HFFc6 (cell line): ENCODE measurements at places on chromosomes 3 and 15. TPM values are rescaled to one million over a fixed set of nuclear protein-coding genes. Genes with fewer than 3 reads are reported as not detected.
A peak's percentile ranks its signal among the peaks of the same experiment; 100 is the strongest.

Gene PRSS50
- not detected in 3 replicates for total RNA-seq

- no peaks in the 10 kb centered on the region for H3K27me3 ChIP-seq
- no peaks in the 10 kb centered on the region for H3K4me1 ChIP-seq
- peaks cover 8% of the 10 kb centered on the region; the same call in 1 of the 2 replicates for H3K36me3 ChIP-seq
- DNase-seq: no peak
Observed at GRCh38 chr3:2851361-2851760, 258.8 kb downstream of the IL5RA start.

DNA sequence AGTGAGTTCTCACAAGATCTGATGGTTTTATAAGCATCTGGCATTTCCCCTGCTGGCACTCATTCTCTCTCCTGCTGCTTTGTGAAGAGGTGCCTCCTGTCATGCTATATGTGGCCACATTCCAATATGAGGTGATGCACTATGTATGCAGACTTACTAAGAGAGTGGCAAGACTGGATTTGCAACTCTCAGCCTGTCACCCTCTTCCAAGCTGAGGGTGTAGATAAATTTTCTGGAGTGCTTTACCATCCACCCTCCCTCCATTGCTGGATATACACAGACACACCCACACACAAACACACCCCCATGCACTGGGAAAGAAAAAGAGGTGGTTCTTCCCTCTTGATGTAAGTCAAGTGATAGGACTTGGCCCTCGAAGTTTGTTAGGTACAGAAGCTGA is 30.2 kb upstream of the CHMP2B start:
- H3K4me3 ChIP-seq: no peak overlapping the region
- peaks cover 21% of the 10 kb centered on the region for H3K36me3 ChIP-seq
- DNase-seq: no peak
- peaks cover 12% of the 10 kb centered on the region for H3K4me1 ChIP-seq
- no peak overlapping the region for H3K27ac ChIP-seq

DNA sequence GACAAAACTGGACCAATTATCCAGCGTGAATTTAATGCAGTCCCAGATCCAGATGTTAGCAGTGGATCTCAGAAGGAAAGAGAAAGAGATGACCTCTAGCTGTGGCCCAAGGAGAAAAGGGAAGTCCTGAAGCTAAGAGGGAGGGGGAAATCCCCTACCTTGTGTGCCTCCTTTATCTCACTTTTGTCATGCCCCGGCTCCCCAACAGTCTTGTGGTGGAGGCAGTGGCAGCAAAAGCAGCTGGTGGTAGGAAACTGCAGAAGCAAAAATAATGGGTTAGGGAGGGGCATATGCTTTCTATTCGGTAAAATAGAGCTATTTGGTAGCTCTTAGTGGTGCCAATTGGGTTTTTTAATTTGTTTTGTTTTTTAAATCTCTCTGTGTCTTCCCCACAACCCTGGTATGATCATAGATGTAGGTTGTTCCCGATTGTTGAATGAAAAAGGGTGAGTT is 56.5 kb downstream of the MCTP2 start:
- DNase-seq: no peak
- no peaks in the 10 kb centered on the region for H3K4me1 ChIP-seq
- H3K27ac ChIP-seq: no peak overlapping the region
- no peaks in the 10 kb centered on the region for H3K27me3 ChIP-seq

DNA sequence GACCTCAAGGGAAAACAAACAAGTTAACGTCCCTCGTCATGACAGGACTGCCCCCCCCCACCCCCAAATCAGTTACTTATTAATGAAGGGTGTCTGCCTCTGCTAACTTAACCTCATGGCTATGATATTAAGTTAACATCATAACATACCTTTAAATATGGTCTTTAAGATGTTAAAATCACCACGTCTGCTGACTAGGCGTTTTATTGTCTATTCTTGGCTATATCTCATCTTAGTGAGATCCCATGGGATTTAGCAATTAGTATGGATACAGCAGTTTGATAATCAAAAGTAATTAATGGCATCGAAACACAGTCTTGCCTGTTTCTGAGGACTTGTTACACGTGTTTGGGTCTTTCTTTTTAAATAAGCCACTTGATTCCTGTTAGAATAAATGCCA is 186.9 kb downstream of the FOXB1 start:
- DNase-seq: no peak
- H3K4me1 ChIP-seq: no peaks in the 10 kb centered on the region
- no peak overlapping the region for H3K4me3 ChIP-seq
- no peaks in the 10 kb centered on the region; the same call in 1 of the 2 replicates for H3K27me3 ChIP-seq

Gene CDC25A
- total RNA-seq: 5.7 to 11.9 TPM (median 9.3 TPM) in 3 replicates

DNA sequence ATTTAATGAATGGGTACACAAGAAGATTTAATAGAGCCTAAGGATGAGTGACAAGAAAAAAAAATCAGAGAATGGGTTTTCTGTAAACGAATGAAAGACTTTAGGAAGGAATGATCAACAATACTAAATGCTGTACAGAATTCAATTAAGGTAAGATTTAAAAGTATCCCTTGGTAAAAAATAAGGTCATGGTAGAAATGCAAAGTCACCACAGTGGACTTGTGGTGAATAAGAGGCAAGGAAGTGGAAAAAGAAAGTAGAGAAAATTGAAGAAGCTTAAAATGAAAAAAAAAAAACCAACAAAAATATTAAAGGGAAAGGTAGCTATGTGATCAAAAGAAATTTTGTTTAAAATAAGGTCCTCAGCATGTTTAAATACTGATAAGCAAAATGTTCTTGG is 82.4 kb downstream of the PLSCR2 start:
- no peak overlapping the region for H3K27ac ChIP-seq
- DNase-seq: no peak
- H3K36me3 ChIP-seq: no peaks in the 10 kb centered on the region
- H3K4me3 ChIP-seq: no peak overlapping the region
- no peaks in the 10 kb centered on the region; the same call in 1 of the 2 replicates for H3K27me3 ChIP-seq
- no peaks in the 10 kb centered on the region for H3K4me1 ChIP-seq

Gene PCBP4
- total RNA-seq: 114 to 144 TPM (median 132 TPM) in 3 replicates

DNA sequence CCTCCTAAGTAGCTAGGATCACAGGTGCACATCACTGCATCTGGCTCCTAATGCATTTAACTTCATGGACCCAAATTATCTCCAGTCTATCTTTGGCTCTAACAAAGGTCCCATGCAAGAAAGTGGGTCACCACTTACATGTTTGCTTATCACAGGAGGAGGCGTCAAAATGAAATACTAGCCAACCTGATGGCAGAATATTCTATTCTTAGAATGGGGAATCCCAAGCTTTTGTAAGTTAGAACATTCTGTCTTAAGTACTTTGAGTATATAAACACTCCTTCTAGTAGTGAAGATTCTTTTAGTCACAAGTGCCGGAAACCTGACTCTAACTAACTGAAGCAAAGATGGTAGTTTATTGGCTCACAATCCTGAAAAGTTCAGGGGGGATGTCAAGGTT is 72.0 kb upstream of the ADAMTS9 start:
- DNase-seq: no peak
- H3K36me3 ChIP-seq: 0 out of 2 replicates have a peak, but pooled peaks cover 4% of the 10 kb centered on the region
- H3K27ac ChIP-seq: no peak overlapping the region
- H3K4me1 ChIP-seq: no peaks in the 10 kb centered on the region
- H3K4me3 ChIP-seq: no peak overlapping the region

Gene ABHD2
- total RNA-seq: 38.0 and 45.2 TPM in 2 replicates

DNA sequence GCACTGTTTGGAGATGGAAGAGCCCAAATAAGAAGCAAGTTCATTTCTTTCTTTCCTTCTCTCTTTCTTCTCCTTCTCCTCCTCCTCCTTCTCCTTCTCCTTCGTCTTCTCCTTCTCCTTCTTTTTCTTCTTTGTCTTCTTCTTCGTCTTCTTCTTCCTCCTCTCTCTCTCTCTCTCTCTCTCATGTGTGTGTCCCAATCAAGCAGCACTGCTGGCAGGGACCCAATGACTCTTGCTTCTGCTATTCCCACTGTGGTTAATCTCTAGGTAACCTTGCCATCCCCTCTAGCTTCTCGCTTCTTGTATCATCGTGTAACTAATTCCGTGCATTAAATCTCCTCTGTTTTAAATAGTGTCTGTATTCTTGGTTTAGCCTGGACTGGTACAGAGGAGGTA is 26.1 kb upstream of the ZNF280D start:
- H3K27ac ChIP-seq: peak overlapping the region; percentile 87
- DNase-seq: peak; percentile 95
- peaks cover 56% of the 10 kb centered on the region for H3K4me1 ChIP-seq
- no peaks in the 10 kb centered on the region for H3K27me3 ChIP-seq

- peak overlapping the region; percentile 96 for H3K4me3 ChIP-seq
- peaks cover 6% of the 10 kb centered on the region; the same call in 1 of the 2 replicates for H3K27me3 ChIP-seq
- H3K36me3 ChIP-seq: peaks cover 9% of the 10 kb centered on the region
- H3K4me1 ChIP-seq: peaks cover 42% of the 10 kb centered on the region
Observed at GRCh38 chr15:98649472-98650416, 1.4 kb downstream of the IGF1R start.

DNA sequence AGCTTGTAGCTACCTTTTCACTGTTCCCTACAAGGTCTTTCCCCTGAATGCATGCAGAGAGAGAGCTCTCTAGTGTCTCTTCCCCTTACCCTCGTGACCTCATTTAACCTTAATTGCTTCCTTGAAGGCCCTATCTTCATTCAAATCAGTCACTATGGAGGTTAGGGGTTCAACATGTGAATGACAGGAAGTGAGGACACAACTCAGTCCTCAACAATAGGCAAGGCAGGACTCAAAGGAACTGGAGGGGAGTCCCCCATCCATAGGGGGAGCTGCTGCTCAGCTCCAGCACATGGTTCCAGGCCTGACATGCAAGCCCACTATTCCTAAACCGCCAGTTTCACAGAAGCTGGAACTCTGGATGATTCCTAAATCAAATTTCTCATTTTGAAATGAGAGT is 33.8 kb upstream of the GYG1 start:
- H3K27me3 ChIP-seq: peaks cover 9% of the 10 kb centered on the region
- H3K36me3 ChIP-seq: no peaks in the 10 kb centered on the region
- H3K4me3 ChIP-seq: no peak overlapping the region
- H3K27ac ChIP-seq: peak overlapping the region; percentile 63; the same call in 1 of the 2 replicates
- peaks cover 24% of the 10 kb centered on the region for H3K4me1 ChIP-seq

Gene TBCCD1
- total RNA-seq: 5.7 to 8.4 TPM (median 6.0 TPM) in 3 replicates

Gene CKMT1A
- not detected in 3 replicates for total RNA-seq

DNA sequence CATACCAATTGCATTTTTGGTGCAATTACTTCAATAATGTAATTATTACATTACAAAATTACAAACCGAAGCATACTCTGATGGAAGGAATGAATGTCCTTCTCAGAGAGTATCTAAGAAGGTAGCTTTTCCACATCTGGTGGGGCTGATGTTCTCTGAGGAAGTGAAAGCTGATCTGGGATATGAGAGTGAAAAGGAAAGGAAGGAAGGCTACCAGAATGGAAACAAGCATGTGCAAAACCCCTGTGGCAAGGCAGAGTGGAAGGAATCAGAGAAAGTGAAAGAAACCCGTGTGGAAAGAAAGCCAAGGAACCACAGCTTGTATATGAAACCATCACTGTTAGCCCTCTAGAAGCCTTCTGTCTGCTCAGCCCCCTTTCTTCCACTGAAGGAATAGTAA is 35.3 kb upstream of the GOLGA8A start:
- H3K4me3 ChIP-seq: no peak overlapping the region
- peaks cover 6% of the 10 kb centered on the region for H3K4me1 ChIP-seq
- no peak for DNase-seq
- H3K27ac ChIP-seq: no peak overlapping the region

GRCh38 chr3:58356054-58356453 is 23.4 kb downstream of the PXK start:
- H3K27me3 ChIP-seq: 0 out of 2 replicates have a peak, but pooled peaks cover 2% of the 10 kb centered on the region
- no peak overlapping the region for H3K4me3 ChIP-seq
- no peak overlapping the region for H3K27ac ChIP-seq
- no peaks in the 10 kb centered on the region; the same call in 1 of the 2 replicates for H3K36me3 ChIP-seq

Gene NDN
- not detected in 3 replicates for total RNA-seq

Gene SLC28A1
- not detected in 3 replicates for total RNA-seq

DNA sequence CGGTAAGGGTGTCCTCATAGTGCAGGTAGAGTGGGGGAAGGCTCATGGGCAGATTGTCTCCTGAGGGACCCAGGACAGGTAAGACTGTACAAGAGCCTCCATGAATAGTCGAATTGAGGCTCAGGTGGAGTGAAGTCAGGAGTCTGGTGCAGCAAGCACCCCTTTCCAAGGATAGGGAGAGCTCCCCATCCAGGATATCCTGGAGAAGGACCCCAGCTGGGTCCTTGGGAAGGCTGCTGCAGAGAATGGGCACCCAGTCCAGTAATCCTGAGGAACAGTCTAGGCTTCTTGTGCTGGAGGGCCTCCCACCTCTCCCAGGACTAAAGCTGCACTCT is 592 bp downstream of the DUOXA2 start:
- H3K27ac ChIP-seq: no peak overlapping the region
- no peak overlapping the region for H3K4me3 ChIP-seq
- peaks cover 69% of the 10 kb centered on the region for H3K27me3 ChIP-seq
- no peak for DNase-seq
